Dorsolateral prefrontal cortex (tissue), 122 donors: ENCODE measurements at places on chromosomes 5 and 9. TPM values are rescaled to one million over a fixed set of nuclear protein-coding genes. Genes with fewer than 3 reads are reported as not detected.

The HAVCR1 gene
- 1.0 TPM for total RNA-seq

The PCA3 gene
- total RNA-seq, result 0.53 TPM

The RETREG1 gene
- 108 TPM for total RNA-seq

The ABHD17B gene
- 47.6 TPM for total RNA-seq

The MLANA gene
- total RNA-seq, result not detected

The FOXI1 gene
- not detected for total RNA-seq

The PCDHB16 gene
- total RNA-seq, result 5.7 TPM

The EPB41L4B gene
- 36.5 TPM for total RNA-seq

The PTTG1 gene
- total RNA-seq, result 7.7 TPM

The GABRA1 gene
- total RNA-seq, result 113 TPM

The LCN10 gene
- 1.7 TPM for total RNA-seq

The C9 gene
- total RNA-seq, result not detected

The CCDC192 gene
- not detected for total RNA-seq

The GARIN3 gene
- not detected for total RNA-seq

The SLCO6A1 gene
- total RNA-seq, result not detected

The NME5 gene
- 33.6 TPM for total RNA-seq

The SIT1 gene
- total RNA-seq, result not detected

The ELP1 gene
- 46.0 TPM for total RNA-seq

The REEP2 gene
- 208 TPM for total RNA-seq

The EIF4E1B gene
- 2.8 TPM for total RNA-seq

The SLC6A7 gene
- 11.5 TPM for total RNA-seq

The ITK gene
- total RNA-seq, result 2.9 TPM

The LAMC3 gene
- 8.1 TPM for total RNA-seq

The PCDHGA1 gene
- total RNA-seq, result 4.3 TPM

The PCDHGA6 gene
- total RNA-seq, result 5.3 TPM

The PCDHGA2 gene
- total RNA-seq, result 8.9 TPM

The IL9 gene
- total RNA-seq, result not detected

The CARTPT gene
- 13.7 TPM for total RNA-seq

The TMEM252 gene
- total RNA-seq, result not detected

The PDE6A gene
- not detected for total RNA-seq

The AQP3 gene
- 1.4 TPM for total RNA-seq

The CCDC183 gene
- 1.1 TPM for total RNA-seq

The MEIKIN gene
- 1.9 TPM for total RNA-seq

The ADGRV1 gene
- total RNA-seq, result 141 TPM

The IFT74 gene
- 14.7 TPM for total RNA-seq

The CDC23 gene
- total RNA-seq, result 26.4 TPM

The HTR1A gene
- total RNA-seq, result 12.4 TPM

The DOCK8 gene
- total RNA-seq, result 21.6 TPM

The RALGDS gene
- total RNA-seq, result 126 TPM

The CDH10 gene
- total RNA-seq, result 31.5 TPM

The ANKS6 gene
- 26.7 TPM for total RNA-seq

The MCTP1 gene
- 90.1 TPM for total RNA-seq

The ANKRD18B gene
- total RNA-seq, result 15.7 TPM

The SVEP1 gene
- 6.7 TPM for total RNA-seq

The CEL gene
- total RNA-seq, result 1.1 TPM

The PCDHB13 gene
- total RNA-seq, result 6.6 TPM

The GABBR2 gene
- 124 TPM for total RNA-seq

The SPATA31A3 gene
- total RNA-seq, result not detected

The CXCL14 gene
- total RNA-seq, result 32.1 TPM

The CCDC152 gene
- 2.5 TPM for total RNA-seq
